ENCODE measurements at places on chromosomes 7 and 10. TPM values are rescaled to one million over a fixed set of nuclear protein-coding genes. Genes with fewer than 3 reads are reported as not detected.

The MPP7 gene
- 11.5 TPM for total RNA-seq

The PRKG1 gene
- total RNA-seq, result 0.64 TPM

The OR2A42 gene
- total RNA-seq, result not detected

The EFCAB10 gene
- not detected for total RNA-seq

The CCL26 gene
- not detected for total RNA-seq

The LEP gene
- total RNA-seq, result not detected

The HMX3 gene
- not detected for total RNA-seq

The MLXIPL gene
- not detected for total RNA-seq

The VWA2 gene
- not detected for total RNA-seq

The TECTB gene
- not detected for total RNA-seq

Data from dermis microvascular lymphatic vessel endothelial cell (primary cell).